ENCODE measurements at places on chromosomes 11 and 22.

DNA sequence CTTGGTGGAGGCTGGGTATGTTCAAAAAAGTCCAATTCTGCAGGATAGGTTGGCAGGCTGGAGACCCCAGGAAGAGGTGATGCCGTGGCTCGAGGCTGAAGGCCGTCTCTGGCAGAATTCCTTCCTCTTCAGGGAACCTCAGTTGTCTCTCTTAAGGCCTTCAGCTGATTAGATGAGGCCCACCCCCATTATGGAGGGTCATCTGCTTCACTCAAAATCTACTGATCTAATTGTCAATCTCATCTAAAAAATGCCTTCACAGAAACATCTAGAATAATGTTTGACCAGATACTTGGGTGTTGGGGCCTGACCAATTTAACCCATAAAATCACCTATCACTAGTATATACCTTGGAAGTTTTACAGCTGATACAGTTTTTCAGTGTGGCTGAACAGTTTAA, 27.4 kb upstream of the GSTP1 start:
- DNase-seq: no peak

GRCh38 chr11:45162064-45162375, 15.6 kb downstream of the PRDM11 start:
- no peak for DNase-seq

- DNase-seq: no peak
Observed at GRCh38 chr22:26269572-26269971, 100.3 kb downstream of the SEZ6L start.

DNA sequence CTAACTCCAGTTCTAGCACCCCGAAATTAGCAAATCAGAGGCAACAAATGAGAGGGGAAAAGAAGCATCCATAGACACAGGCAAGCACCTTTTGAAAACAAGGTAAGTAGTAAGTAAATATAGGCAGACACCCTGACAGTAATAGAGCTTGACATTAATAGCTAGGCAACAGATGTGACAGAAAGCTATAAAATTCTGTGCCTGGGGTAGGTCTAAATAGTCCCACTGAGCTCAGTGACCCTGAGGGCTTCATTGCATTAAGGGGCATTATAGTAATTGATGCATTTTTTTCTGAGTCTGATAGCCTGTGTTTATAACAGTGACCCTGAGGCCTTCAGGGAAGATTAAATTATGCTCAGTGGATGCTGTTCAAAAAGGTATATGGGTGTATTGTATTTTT, 197.1 kb downstream of the HIPK3 start:
- DNase-seq: no peak

- no peak for DNase-seq
Observed at GRCh38 chr11:25628030-25628429, 703.9 kb upstream of the ANO3 start.

GRCh38 chr11:122097419-122098001, 18.5 kb downstream of the BLID start:
- DNase-seq: peak; percentile 52

DNA sequence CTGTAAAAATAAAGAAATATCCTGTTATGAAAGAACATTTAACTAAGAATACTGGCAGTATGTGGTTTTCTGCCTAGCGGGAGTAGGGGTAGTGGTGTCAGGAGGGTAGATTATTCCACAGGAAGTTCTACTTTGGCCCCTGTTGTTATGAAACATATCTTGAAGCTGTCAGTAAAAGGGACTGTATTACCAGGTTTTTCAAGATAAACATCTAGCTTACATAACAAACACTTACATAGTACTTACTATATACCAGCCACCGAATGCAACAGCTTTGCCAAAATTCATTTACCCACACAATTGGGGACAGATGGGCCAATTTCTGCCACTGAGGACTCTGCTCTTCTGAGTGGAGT, 3.7 kb downstream of the TMEM123 start:
- DNase-seq: no peak

DNA sequence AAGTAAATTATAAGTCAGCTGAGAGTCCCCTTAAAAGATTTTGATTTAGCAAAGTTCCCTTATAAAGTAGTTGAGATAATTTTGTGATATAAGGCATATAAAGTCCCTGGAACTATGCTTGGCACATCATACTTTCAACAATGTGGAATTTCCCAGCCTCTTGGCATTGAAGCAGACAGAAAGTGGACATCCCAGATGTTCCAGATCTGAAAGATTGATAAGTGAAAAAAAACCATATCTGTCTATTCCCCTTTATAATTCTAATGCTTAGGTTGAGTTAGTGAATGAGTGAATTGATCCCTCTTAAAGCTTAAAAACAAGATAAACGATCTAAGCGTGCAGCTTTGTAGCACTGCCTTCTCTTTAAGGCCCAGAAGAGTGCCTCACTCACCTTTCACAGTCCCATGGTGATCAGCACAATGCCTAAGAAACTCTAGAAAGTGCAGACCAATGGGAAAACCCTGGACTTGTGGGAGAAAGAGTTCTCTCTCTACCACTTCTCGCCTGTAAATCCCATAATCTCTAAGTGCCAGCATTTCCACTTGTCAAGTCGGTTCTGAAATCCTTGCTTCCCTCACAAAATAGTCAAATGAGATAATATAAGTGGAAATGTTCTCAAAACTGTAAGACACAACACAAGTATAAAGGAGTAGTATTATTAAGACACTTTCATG, 17.8 kb downstream of the FIBIN start:
- no peak for DNase-seq

DNA sequence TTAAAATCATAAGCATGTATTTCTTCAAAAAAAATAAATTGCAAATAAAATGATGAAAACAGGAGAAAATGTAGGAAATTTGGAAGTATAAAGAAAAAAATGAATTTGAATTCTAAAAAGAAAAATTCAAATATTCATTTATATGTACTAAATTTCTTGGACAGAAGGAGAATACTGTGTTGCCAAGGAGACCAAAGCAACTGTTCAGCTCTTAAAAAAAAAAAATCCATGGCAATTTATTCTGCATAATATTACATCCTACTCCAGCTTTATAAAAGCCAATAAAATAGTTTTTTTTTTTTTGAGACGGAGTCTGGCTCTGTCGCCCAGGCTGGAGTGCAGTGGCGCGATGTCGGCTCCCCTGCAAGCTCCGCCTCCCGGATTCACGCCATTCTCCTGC, 6.0 kb downstream of the PGM2L1 start:
- DNase-seq: no peak

Data from NCI-H187 treated with DMSO at 0.1 percent for 48 hours (cell line).